Caco-2 (cell line): ENCODE measurements at places on chromosomes 4 and X. TPM values are rescaled to one million over a fixed set of nuclear protein-coding genes. Genes with fewer than 3 reads are reported as not detected.
A peak's percentile ranks its signal among the peaks of the same experiment; 100 is the strongest.

SPIN3 gene
- total RNA-seq: 17.9 TPM in 2 replicates

HSFX3 gene
- total RNA-seq: not detected in 2 replicates

CLDN2 gene
- total RNA-seq: 2.9 and 3.6 TPM in 2 replicates

DDIT4L gene
- total RNA-seq: 4.0 and 4.7 TPM in 2 replicates

FGF13 gene
- total RNA-seq: 7.1 and 8.5 TPM in 2 replicates

TBX22 gene
- not detected in 2 replicates for total RNA-seq

- H3K36me3 ChIP-seq: no peaks in the 10 kb centered on the region
- H3K27me3 ChIP-seq: no peaks in the 10 kb centered on the region
- H3K4me1 ChIP-seq: no peaks in the 10 kb centered on the region
- H3K27ac ChIP-seq: no peak overlapping the region
These were observed 57.2 kb upstream of the BEX4 start for GRCh38 chrX:103157496-103158316.

- no peak for DNase-seq
- H3K36me3 ChIP-seq: no peaks in the 10 kb centered on the region
- no peak overlapping the region for H3K4me3 ChIP-seq
- no peaks in the 10 kb centered on the region for H3K4me1 ChIP-seq
- H3K27ac ChIP-seq: no peak overlapping the region
These were observed 57.1 kb upstream of the NKX1-1 start for GRCh38 chr4:1463088-1463926.

DNA sequence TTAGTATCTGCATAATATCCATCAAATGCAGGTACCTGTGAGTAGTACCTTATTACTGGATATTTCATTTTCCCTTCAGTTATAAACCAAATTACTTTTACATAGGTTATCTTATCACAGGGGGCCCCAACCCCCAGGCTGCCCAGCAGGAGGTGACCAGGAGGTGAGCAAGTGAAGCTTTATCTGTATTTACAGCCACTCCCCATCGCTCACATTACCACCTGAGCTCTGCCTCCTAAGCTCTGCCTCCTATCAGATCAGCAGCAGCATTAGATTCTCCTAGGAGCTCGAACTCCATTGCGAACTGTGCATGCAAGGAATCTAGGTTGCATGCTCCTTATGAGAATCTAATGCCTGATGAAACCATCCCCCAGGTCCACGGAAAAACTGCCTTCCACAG lies 6.3 kb downstream of the PRSS12 start:
- no peaks in the 10 kb centered on the region for H3K27me3 ChIP-seq
- no peaks in the 10 kb centered on the region for H3K4me1 ChIP-seq
- DNase-seq: peak; percentile 46

- peaks cover 8% of the 10 kb centered on the region for H3K4me1 ChIP-seq
- H3K27ac ChIP-seq: no peak overlapping the region
- DNase-seq: no peak
- H3K36me3 ChIP-seq: no peaks in the 10 kb centered on the region
These were observed 9.6 kb downstream of the ZAR1 start for GRCh38 chr4:48499551-48500066.

- H3K27ac ChIP-seq: no peak overlapping the region
- no peak for DNase-seq
- no peaks in the 10 kb centered on the region for H3K36me3 ChIP-seq
- H3K27me3 ChIP-seq: no peaks in the 10 kb centered on the region
- H3K4me1 ChIP-seq: no peaks in the 10 kb centered on the region
These were observed 290.6 kb upstream of the TAPT1 start for GRCh38 chr4:16516796-16517439.

DNA sequence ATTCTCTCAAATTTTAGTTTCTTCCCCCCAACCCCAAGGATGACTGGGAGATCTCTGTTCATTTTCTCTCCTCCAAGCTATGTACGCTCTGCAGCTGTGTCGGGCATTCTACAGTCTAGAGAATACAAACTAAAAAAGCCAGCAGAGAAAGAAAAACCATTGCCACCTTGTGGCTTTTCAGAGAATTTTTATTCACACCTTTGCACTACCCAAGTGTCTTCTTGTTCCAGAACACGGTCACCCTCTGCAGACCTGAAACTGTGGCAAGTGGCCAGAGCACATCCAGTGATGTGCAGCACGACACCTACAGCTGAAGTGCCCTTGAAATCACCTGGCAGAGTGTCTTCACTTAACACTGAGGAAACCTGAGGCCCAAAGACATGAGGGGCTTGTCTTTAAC lies 68.6 kb downstream of the CHST7 start:
- 0 out of 2 replicates have a peak, but pooled peaks cover 1% of the 10 kb centered on the region for H3K36me3 ChIP-seq
- H3K27me3 ChIP-seq: no peaks in the 10 kb centered on the region
- H3K4me1 ChIP-seq: no peaks in the 10 kb centered on the region
- H3K27ac ChIP-seq: no peak overlapping the region
- no peak overlapping the region for H3K4me3 ChIP-seq

DNA sequence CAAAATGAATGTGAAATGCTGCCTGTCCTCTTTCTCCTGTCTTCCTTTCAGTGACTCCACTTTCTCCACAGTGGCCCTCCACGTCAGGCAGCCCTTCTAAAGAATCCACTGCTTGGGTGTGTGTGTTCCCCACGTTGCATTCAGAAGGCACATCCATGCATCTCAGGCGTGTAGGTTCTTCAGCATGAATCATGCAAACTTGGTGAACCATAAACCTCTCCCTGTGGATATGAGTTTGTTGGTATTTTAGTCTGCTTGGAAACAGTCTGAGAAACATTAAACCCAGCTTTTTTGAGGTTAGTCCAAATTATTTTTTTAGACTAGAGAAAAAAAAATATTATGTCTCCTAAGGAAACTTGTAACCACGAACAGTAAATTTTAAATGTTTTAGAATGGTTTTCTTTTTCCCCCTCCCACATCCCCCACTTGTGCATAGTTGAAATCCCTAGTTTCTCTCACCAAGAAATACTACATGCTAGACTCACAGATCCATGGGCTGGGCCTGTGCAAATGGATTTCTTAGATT lies 251.6 kb downstream of the CBR4 start:
- H3K36me3 ChIP-seq: no peaks in the 10 kb centered on the region
- no peak overlapping the region for H3K4me3 ChIP-seq
- no peak for DNase-seq
- H3K27me3 ChIP-seq: no peaks in the 10 kb centered on the region
- H3K27ac ChIP-seq: no peak overlapping the region

- no peaks in the 10 kb centered on the region for H3K27me3 ChIP-seq
- DNase-seq: no peak
- H3K36me3 ChIP-seq: no peaks in the 10 kb centered on the region
- H3K27ac ChIP-seq: no peak overlapping the region
- no peaks in the 10 kb centered on the region for H3K4me1 ChIP-seq
These were observed 132.3 kb downstream of the ZNF330 start for GRCh38 chr4:141352909-141353525.

- no peak overlapping the region for H3K27ac ChIP-seq
- no peaks in the 10 kb centered on the region for H3K4me1 ChIP-seq
- no peaks in the 10 kb centered on the region for H3K36me3 ChIP-seq
- DNase-seq: no peak
- no peak overlapping the region for H3K4me3 ChIP-seq
These were observed 97.2 kb downstream of the GUCY2F start for GRCh38 chrX:109384699-109385098.

DNA sequence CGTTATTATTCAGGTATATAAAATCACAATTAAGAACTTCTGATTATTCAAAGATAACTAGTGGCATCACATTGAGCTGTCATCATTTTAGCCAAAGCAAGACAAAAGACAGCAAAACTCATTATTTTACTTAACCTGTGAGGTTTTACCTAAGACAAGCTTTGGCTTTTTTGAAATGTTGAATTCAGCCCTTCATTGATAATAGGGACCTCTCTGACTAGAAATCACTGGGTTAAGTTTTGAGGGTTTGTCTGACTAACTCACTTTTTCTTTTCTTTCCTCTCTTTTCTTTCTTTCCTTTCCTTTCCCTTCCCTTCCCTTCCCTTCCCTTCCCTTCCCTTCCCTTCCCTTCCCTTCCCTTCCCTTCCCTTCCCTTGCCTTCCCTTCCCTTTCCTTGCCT lies 244.2 kb downstream of the GRXCR1 start:
- H3K36me3 ChIP-seq: no peaks in the 10 kb centered on the region
- no peak overlapping the region for H3K4me3 ChIP-seq
- no peaks in the 10 kb centered on the region for H3K27me3 ChIP-seq
- H3K27ac ChIP-seq: no peak overlapping the region
- DNase-seq: no peak
- no peaks in the 10 kb centered on the region for H3K4me1 ChIP-seq

GRCh38 chr4:72218953-72219352 lies 187.2 kb downstream of the NPFFR2 start:
- no peak overlapping the region for H3K4me3 ChIP-seq
- no peaks in the 10 kb centered on the region for H3K27me3 ChIP-seq
- no peak overlapping the region for H3K27ac ChIP-seq

DNA sequence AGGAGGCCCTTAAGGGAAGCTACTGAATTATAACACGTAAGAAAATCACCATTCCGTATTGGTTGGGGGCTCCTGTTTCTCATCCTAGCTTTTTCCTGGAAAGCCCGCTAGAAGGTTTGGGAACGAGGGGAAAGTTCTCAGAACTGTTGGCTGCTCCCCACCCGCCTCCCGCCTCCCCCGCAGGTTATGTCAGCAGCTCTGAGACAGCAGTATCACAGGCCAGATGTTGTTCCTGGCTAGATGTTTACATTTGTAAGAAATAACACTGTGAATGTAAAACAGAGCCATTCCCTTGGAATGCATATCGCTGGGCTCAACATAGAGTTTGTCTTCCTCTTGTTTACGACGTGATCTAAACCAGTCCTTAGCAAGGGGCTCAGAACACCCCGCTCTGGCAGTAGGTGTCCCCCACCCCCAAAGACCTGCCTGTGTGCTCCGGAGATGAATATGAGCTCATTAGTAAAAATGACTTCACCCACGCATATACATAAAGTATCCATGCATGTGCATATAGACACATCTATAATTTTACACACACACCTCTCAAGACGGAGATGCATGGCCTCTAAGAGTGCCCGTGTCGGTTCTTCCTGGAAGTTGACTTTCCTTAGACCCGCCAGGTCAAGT lies 6.9 kb upstream of the MSANTD1 start:
- no peak overlapping the region for H3K27ac ChIP-seq
- no peaks in the 10 kb centered on the region; the same call in 1 of the 2 replicates for H3K36me3 ChIP-seq
- H3K4me1 ChIP-seq: no peaks in the 10 kb centered on the region

GRCh38 chr4:154490234-154490582 lies 1.4 kb downstream of the DCHS2 start:
- H3K36me3 ChIP-seq: no peaks in the 10 kb centered on the region
- no peak overlapping the region for H3K4me3 ChIP-seq
- peaks cover 1% of the 10 kb centered on the region for H3K27me3 ChIP-seq
- no peak overlapping the region for H3K27ac ChIP-seq
